ENCODE measurements at places on chromosomes 4 and X.

GRCh38 chr4:3668825-3669552 lies 97.2 kb upstream of the ADRA2C start:
- no peak for DNase-seq

- no peak for DNase-seq
Measured at GRCh38 chrX:84477114-84477513, 25.1 kb downstream of the HDX start.

GRCh38 chrX:35456891-35457290 lies 341.3 kb upstream of the MAGEB16 start:
- DNase-seq, result no peak

DNA sequence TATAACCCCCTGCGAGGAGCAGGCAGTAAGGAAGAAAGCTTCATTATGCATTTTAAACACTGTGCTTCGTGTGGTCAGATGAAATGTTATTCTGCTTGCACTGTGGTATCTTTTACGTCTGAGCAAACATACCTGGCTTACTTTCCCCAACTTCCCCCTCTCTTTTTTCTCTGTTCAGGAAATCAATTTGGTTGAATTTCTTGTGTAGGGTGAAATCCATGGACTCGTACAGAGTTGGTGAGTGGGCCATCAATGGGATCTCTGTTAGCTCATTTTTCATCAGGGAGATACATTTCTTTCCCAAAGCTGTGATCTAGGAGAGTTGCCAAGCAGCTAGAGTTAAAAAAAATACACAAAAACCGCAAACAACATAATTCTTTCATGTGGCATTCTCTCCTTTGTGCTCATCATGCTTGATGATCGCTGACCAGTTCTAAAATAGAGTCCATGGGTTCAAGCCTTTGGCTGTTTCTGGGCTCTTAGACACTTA lies 98.5 kb downstream of the FRAS1 start:
- DNase-seq, result no peak

- DNase-seq, result no peak
Measured at GRCh38 chr4:170079981-170080380, 9.8 kb downstream of the AADAT start.

GRCh38 chrX:23773601-23774175 lies 9.3 kb upstream of the SAT1 start:
- peak; percentile 57 for DNase-seq

DNA sequence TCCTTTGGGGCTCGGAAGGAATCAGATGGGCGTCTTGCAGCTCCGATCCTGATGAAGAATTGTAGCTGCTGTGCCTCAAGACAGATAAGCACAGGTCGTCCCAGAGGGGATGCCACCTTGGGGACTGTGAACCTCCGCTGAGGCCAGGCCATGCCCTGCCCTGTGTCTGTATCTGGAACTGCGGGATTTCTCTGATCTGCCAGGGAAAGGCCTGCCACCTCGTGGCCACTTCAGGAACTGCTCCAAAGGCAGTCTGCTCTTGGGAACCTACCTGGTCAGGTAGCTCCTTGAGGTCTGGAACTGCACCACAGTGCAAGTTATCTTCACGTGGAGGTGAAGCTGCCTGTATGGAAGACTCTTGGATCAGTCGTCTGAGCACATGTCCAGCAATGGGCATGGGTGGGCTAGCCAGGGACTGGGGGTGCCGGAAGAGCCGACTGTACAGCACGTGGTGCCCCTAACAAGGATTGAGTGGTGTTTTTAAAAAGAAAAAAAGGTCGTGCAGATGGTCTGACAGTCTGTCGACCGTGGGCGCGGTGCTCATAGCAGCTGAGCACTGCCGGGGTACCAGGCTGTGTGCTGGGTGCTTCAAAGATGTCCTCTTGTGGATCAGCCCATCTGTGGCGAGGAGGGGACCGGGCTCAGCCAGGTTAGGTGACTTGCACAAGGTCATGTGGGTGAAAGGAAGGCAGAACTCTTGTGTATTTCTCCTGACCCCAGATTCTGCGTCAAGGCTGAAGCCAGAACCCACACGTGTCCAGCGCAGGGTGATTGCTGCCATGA lies 3.1 kb upstream of the GRPEL1 start:
- peak; percentile 91 for DNase-seq

DNA sequence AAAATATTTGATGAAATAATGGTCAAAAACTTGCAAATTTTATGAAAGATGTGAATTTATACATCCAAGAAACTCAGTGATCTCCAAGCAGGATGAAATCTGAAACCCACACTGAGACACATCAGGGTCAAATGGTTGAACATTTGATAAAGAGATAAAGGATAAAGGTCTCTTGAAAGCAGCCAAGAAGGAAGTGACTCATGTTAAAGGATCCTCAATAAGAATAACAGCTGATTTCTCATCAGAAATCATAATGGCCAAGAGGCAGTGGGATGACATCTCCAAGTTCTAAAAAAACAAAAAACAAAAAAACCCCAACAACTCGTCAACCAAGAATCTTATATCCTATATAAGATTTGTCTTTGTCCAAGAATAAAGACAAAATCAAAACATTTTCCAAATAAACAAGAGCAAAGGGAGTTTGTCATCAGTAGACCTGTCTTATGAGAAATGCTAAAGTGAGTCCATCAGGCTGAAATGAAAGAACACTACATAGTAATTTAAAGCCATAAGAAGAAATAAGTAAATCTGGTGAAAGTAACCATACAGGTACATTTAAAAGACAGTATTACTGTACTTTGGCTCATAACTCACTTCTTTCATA lies 121.7 kb downstream of the PDS5A start:
- DNase-seq, result no peak

Data from CD4-positive, alpha-beta T cell treated with Interleukin-6 for 4 hours (primary cell).